ENCODE measurements at places on chromosomes 5 and 9.

- DNase-seq = no peak
Observed at GRCh38 chr5:73940801-73941200, 314.8 kb downstream of the ARHGEF28 start.

GRCh38 chr5:154829589-154830218 is 20.7 kb downstream of the FAXDC2 start:
- no peak for DNase-seq

DNA sequence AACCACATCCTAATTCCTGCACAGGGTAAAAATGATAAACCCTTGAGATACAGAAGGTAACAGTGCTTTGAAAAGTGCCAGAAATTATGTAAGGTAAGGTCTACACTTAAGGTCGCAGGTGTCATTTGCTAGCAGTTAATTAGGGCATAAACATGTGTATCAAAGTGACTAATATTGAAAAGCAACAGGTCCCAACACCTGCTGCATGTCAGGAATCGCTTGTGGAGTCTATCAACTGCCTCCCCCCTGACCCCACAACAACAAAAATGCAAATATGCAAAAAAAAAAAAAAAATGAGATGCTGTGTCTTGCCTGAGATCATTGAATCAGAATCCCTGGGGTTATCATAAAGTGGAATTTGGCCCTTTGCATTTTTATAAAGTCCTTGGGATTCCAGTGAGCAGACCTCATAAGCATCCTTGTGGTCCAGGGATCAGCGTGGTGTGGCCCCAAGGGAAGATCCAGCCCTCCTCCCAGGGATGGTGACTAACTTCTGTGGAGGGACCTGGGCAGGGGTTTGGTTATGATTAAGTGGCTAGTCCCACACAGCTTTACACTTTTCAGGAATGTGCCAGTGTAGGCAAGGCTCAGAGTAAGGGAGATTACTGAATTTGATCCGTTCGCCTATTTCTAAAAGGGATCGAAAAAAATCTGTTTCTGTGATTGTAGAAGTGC is 92.5 kb upstream of the TNFSF8 start:
- DNase-seq = peak; percentile 17

GRCh38 chr5:142097681-142098080 is 10.9 kb upstream of the NDFIP1 start:
- DNase-seq = no peak

- DNase-seq = no peak
Observed at GRCh38 chr9:19288081-19288480, 57.6 kb downstream of the DENND4C start.

GRCh38 chr5:16805486-16805885 is 130.6 kb downstream of the MYO10 start:
- no peak for DNase-seq

DNA sequence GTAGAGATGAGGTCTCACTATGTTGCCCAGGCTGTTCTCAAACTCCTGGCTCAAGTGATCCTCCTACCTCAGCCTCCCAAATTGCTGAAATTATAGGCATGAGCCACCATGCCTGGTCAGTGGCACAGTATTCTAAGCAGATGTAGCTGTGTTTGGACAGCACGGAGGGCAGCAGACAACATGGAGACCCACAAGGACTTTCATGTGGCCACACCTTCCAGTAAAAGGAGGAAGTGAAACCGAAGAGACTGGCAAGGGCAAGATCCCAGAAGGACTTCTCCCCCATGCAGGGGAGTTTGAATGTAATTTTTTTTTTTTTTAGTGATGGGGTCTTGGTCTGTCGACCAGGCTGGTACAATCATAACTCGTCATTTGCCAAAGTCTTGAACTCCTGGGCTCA is 172.2 kb downstream of the TRPM3 start:
- no peak for DNase-seq

DNA sequence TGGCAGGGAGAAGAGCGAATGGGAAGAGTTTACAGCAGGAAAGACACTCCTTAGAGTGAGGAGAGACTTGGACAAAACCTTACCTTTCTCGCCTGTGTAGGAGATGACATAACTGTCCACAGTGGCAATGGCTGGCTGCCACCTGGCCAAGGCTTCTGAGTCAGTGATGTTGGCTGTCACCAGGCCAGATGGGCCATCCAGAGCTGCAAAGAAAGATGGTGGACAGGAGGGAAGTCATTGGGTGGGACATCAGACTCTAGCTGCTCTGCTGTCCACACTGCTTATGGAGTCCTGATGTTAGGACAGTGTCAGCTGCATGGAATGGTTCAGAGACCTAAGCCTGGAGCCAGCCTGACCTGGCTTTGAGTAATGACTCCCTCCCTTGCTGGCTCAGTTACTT is 79.8 kb downstream of the TNC start:
- DNase-seq = no peak

DNA sequence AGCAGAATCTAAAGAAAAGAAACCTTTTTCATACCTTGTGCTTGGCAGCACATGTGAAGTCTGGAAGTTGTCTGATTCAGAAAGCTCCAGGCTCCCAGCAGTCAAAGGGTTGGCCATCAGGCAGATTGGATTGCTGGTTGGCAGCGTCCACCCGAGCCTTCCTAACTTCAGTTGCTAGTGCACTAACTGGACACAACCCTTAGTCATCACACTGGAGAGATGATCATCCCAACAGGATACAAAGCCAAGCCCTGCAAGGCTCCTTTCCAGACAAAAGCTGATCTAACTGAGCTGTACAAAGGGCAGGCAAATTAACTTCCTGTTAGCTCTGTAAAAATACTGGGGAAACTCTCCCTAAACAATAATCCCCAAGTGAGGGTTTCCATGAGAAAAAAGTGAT is 185.6 kb downstream of the SNX18 start:
- no peak for DNase-seq

DNA sequence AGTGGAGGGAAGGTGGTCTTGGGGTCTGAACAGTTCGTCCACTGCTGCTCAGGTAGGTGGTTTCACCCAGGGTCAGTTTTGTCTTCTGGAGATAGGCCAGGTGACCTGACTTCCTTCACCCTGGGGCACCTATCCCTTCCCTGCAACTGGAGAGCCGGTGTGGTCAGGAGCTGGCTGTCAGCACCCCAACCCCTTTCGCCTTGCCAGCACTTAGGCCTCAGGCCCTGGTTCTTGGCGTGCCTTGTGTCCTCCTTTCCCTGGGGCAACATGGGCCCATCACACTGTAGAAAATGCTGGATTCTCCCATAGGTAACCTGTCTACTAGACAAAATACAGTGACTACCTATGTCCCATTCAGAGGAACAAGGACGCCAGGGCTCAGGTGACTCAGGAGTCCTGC is 13.1 kb downstream of the PROP1 start:
- DNase-seq = no peak

DNA sequence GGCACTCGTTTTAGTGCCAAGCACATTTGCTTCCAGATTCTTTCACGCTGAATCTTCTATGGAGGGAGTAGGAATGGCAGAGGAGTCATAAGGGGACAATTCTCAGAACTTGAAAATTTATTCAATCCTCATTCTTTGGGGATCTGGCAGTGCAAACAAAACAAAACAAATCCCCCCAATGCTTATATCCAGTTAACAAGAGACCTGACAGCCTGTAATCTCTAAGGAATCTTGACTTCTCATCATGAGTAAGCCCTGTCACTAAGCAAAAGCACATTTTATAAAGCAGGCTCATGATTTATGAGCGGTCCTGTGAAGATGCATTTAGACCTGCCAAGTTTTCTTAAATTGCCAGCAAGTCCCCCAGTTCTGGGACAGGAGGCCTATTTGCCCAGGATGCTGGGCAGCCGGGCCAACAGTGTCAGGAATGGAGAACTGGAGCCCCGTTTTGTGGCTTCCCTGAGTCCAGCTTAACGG is 513.9 kb downstream of the CTNND2 start:
- no peak for DNase-seq

DNA sequence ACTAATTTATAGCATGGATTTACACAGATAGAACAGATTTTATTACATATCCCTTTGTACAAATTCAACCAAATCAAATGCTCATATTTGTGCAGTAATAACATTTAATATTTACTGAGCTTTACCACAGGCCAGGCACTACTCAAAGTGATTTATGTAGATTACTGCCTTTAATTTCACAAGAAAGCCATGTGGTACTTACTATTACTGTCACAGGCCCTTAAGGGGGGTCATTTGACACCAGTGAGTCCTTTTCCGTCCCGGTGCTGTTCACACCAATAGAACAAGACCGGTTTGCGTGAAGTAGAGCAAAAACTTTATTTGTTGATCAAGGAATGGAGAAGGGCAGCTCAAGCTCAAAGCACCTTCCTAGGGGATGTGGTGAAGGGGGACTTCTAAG is 308.5 kb upstream of the KCNN2 start:
- DNase-seq = no peak

DNA sequence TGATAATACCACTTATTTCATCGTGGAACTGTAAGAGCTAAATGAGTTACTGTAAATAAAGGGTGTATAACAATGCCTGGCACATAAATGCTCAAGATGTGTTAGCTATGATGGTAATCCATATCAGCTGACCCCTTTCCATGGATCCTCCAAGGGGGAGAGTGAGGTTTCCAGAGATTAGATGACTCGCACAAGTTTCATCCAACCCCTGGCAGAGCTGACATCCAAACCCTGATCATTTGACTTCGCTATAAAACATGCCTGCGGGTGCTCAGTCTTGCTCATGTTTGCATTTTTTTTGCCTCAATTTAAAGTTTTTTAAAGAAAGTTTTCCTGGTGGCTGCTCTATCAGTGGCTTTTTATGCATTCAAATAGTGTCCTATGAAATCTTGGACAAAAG is 145.7 kb upstream of the SMIM23 start:
- no peak for DNase-seq

All from NCI-H2171 treated with DMSO at 0.1 percent for 48 hours (cell line).